ENCODE measurements at places on chromosomes 6 and 20.

DNA sequence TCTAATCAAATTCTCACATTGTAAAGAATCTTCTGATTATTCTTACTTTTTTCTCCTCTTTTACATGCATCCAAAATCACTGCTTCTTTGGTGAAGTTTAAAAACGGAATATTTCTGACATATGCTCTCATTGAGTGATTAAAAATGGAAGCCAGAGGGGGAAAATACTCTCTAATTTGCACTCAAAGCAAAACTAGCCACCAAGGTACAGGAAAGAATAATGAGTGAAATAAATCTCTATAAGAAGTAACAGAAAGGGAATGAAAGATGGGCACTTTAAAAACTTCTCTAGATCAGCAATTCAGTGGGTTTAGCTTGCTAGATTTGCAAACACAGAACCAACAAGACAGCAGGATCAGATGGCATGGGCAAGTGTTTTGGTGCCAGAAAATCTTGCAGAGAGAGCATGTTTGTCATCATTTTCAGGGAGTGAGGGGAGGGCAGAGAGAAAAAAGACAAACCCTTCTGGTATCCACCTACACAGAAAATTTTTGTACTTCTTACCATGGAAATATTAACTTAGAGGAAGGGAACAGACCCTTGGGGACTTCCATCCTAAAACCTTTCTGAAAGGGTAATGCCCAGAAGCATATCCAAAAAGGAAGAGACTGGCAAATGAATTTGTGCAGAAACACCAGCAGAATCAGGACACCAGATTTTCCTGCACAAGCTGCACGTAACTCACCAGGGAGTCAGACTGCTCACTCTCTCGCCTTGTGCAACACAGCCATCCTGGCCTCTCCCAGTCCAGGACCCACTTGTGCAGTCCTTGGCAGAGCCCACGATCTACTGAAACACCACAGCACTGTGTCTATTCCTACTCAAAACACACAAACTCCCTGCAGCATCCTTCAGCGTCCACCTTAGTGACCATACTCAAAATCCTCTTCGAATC, 270.2 kb upstream of the PRDM1 start:
- no peak for DNase-seq

GRCh38 chr20:8117636-8118035, 14.4 kb upstream of the PLCB1 start:
- no peak for DNase-seq

DNA sequence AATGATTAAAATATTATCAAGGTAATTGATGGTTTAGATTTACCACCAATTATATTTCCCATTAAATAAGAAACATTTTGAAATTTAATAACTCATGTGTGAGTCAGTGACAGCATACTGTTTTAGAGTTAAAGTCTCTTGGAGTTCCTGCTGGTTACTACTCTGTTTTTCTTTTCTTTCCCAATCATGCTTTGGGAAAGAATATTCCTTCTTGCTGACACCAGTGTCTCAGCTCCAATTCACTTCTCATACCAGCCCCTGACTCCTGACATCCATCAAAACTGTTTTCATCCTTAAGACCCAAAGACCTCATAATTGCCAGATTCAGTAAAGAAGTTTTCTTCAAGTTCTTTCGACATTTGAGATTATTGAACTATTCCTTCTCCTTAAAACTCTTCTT, 50.3 kb downstream of the AIG1 start:
- DNase-seq, result no peak

DNA sequence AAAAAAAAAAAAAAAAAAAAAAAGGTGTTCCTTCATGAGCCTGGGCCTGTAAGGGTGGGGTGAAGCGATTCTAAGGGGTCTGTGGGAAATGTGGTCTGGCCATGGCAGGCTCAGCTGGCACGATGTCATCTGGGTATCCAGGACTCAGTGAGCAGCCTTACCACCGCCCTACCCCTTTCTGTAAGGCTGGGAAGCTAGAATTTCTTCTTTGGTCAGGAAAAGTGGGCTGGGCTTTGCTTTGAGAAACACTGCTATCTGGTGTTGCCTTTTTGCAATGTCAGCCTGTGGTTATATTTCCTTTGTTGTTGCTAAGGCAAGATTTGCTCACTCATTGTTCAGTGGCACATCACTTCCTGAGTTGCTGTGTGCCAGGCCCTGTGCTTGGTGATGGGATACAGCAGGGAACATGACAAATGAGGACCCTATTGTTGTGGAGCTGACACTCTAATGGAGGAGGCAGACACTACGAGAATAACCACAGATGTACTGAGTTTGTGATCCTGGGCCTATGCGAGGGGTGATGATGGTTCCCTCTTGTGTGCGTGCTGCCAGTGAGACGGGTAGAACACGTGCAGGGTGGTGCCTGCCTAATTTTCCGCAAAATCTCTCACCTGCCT, 45.9 kb upstream of the ZNFX1 start:
- peak; percentile 70 for DNase-seq

DNA sequence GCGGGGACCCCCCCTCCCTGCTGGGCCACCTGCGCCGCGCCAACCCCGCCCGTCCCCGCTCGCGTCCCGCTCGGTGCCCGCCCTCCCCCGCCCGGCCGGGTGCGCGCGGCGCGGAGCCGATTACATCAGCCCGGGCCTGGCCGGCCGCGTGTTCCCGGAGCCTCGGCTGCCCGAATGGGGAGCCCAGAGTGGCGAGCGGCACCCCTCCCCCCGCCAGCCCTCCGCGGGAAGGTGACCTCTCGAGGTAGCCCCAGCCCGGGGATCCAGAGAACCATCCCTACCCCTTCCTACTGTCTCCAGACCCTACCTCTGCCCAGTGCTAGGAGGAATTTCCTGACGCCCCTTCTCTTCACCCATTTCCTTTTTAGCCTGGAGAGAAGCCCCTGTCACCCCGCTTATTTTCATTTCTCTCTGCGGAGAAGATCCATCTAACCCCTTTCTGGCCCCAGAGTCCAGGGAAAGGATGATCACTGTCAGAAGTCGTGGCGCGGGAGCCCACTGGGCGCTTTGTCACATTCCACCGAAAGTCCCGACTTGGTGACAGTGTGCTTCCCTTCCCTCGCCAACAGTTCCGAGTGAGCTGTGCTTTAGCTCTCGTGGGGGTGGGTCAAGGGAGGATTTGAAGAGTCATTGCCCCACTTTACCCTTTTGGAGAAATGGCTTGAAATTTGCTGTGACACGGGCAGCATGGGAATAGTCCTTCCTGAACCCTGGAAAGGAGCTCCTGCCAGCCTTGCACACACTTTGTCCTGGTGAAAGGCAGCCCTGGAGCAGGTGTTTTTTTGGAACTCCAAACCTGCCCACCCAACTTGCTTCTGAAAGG, 2.1 kb downstream of the VEGFA start:
- peak; percentile 71 for DNase-seq

DNA sequence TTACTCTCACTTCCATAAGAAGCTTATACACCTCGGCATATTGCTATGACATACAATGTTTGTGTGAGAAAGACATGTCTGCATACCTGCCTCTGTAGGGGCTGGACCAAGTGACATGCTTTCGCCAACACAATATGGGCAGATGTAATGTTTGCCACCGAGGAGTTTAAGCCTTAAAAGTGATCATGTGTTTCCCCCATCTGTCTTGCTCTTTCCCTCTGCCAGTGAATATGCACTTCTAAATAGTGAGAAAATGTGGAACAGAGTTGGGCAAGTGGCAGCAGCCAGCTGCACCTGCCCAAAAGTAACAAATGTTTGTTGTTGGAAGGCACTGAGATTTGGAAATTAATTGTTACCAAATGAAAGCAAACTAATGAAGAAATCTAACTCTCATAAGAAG, 274.8 kb upstream of the BTBD3 start:
- DNase-seq, result no peak

GRCh38 chr6:136994782-136995181, 50.0 kb downstream of the IL20RA start:
- DNase-seq, result peak; percentile 30

- no peak for DNase-seq
These were observed 273.9 kb upstream of the THEMIS start for GRCh38 chr6:128174724-128175123.

DNA sequence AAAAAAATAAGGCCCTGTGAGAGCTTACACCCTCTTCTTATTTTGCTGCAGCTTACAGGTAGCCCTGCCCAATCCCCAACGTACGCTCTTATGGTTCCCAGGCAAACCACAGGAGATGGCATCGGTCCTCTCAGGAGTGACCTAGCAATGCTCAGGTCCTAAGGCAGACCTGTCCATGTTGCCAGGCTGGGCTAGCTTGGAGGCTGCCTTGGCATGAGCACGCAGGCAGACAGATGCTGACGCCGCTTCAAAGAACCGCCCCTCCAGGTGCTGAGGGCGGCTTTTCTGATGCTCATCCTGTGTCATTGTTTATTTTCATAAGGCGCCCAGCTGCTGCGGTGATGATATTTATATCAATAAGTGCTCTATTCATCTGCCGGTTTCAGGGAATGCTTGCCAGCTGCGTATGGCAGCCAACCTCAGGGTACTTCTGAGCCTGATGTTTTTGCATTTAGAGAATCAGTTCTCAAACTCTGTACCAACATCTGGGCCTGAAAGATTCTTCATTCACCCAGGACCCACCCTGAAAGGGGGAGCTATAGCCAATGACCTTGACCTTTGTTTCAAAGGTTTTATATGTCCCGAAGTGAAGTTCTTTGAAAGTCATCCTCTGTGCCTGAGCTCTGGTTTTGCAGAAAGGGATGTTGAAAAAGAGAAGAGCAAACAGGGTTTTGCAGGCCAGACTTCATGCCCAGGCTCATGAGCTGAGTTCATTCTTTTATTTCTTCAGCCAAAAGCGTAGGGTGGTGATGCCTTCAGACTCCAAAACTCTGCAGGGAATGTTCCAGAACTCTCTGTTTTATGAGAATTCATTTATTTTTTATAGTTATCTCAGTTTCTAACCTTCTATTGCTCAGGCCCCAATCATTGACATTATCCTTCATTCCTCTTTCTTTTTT, 475.6 kb upstream of the CHD6 start:
- DNase-seq, result no peak

DNA sequence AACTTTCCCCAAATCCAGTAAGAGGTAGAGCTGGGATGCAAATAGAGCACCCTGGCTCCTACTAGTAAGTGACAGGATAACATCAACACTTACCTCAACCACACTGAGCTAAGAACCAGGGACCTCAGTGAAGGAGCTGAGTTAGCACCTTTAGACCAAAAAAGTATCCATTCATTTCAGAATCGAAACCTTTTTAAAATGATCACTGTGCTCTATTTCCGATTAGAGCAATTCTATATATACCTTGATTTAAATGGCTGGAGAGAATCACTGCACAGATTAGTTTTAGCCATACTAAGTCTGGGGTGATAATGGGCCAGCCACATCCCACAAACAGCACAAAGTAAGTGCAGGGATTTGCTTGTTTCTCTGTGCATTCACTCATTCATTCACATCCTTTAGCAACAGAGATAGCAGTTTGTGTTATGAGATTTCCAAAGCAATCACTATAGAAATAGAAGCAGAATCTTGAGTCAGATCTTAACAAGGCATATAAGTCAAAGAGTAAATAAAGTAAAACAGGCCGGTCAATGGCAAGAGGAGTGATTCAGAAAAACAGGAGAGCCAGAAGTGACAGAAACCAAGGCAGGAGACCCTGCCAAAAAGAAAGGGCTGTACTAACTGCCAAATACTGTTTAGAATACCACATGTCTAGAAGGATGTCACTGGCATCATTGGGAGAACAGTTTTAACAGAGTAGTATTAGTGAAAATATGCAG, 136.3 kb downstream of the KIF13A start:
- DNase-seq, result no peak

DNA sequence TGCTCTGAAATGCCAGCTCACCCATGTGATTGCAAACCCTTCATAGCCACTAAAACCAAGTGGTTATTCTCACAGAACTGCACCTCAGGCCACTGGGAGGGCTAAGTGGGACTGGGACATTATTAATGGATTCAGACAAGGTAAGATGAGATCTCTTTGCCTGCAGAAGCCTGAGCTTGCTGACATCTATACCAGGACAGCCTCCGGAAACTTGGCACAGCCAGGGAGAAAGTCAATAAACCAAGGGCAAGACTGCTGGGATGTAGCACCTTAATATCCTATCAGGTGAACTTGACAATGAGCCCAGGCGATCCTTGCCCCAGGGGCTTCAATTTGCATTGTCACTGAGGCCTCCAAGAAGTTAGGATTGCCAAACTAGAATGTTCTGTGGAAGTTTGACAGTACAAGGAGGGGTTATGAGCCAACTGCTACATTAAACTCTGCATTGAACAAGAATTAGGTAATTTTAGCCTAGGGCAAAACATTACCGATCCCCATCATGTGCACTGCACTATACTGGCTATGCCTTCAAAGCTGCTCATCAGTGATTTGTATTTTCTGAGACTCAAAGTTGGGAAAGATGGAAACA, 60.1 kb upstream of the RALGAPA2 start:
- DNase-seq, result no peak
